Spleen (tissue), 13 donors: ENCODE measurements at places on chromosomes 2 and 18. TPM values are rescaled to one million over a fixed set of nuclear protein-coding genes. Genes with fewer than 3 reads are reported as not detected.

DNA sequence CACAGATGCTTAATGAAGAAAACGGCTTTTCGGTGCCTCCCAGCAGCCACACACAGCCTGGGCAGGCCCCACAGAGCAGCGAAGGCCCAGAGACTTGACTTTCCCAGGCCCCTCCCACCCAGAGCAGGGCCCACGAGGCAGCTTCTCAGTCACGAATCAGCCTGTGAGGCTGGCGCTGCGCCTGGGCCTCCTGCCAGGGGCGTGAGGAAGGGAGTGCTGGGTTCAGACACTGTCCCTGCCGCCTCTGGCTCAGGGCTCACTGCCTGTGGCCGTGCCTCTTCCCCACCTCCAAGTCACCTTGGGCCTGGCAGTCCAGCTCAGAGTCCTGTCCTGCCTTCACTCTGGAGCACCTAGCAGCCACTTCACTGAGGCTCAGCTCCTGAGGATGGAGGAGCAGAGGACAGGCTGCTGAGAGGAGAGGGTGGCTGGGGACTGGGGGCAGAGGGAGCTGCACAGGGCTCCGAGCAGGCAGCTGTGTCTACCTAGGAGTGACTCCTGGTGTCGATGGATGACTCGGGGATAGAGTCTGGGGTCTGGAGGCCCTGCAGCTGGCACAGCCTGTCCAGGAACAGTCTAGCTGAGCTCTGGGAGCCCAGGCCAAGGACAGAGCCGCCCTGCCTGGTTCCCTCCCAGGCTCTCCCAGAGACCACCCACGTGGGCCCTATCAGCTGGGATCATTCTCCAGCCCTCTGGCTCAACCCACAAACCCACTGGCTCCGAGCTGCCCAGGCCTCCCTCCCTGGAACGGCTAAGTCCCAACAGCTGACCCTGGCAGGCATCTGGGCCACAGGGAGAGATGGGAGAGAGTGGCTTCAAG is 36.4 kb upstream of the FOSL2 start:
- no peaks in the 10 kb centered on the region for H3K27me3 ChIP-seq
- H3K4me3 ChIP-seq, result no peak overlapping the region
- H3K4me1 ChIP-seq, result peaks cover 56% of the 10 kb centered on the region
- H3K27ac ChIP-seq, result peak overlapping the region; percentile 78
- H3K36me3 ChIP-seq, result no peaks in the 10 kb centered on the region

Gene HOXD9
- 3.6 TPM for polyA plus RNA-seq

Gene UGT1A4
- not detected for polyA plus RNA-seq

Gene HOXD1
- 1.4 TPM for polyA plus RNA-seq
